ENCODE measurements at places on chromosomes 3 and 15.

DNA sequence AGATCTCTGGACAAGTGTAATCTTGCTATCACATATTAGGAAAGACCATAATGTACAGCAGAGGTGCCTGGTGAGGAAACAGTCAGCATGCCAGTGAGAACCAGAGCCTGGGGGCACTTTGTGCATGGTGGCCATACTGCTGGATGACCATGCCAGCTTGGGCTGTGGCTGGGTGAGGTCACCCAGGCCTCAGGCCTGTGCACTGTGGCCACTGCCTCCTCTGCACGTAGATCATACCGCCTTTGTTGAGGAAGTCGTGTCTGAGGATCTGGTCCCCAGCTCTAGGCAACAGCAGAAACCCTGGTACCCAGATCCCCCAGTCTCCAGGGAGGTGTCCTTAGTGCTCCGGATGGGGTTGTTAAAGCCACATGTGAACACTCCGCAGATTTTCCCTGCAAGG lies 38.9 kb downstream of the ZNF710 start:
- DNase-seq, result no peak

DNA sequence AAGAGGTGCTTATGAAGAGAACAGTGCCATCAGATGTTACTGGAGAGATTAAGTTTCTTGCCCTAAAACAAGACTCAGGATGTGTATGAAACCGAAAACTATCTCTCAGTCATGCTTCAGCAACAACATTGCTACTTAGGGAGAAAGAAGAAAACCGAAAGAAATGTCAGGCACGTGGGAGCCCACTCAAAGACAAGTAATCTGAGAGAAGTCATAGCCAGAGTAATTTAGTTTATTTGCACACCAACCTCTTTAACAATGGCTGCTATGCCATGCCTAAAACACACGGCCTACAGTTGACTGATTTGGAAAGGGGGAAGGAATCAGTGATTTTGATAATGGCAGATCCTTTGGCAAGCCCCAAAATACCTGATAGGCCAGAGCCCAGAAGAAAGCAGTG lies 162.9 kb downstream of the TIGIT start:
- no peak for DNase-seq

DNA sequence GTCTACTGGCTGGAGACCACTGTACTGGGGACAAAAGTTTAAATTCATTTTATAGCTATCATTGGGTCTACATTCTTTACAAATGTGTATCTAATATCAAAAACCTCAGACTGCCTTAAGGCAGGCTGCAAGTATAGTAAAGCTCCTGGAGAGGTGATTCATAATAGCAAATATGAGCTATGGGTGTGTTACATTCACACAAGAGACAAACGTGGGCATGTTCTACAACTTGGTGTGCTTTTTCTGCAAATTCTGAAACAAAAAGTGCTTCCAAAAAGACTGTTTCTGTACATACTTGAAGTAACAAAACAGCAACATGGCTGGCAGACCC lies 1101.4 kb downstream of the ROBO1 start:
- DNase-seq, result no peak

DNA sequence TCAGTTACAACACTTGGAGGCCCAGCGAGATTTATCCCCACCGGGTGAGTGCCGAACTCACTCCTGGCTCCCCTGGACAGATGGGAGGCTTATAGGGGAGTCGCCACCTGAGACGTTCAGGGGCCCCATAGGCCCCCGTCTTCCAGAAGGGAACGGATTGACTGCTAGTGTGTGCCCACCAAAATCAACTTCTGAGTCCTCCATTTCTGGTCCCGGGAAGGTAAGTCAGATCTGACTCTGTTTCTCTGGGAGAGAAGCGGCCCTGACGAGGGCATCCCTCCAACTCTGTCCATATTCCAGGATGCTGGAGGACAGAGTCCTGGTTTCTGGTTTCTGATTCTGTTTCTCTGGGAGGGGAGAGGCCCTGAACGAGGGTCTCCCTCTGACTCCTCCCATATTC lies 44.3 kb downstream of the ZBTB11 start:
- no peak for DNase-seq

DNA sequence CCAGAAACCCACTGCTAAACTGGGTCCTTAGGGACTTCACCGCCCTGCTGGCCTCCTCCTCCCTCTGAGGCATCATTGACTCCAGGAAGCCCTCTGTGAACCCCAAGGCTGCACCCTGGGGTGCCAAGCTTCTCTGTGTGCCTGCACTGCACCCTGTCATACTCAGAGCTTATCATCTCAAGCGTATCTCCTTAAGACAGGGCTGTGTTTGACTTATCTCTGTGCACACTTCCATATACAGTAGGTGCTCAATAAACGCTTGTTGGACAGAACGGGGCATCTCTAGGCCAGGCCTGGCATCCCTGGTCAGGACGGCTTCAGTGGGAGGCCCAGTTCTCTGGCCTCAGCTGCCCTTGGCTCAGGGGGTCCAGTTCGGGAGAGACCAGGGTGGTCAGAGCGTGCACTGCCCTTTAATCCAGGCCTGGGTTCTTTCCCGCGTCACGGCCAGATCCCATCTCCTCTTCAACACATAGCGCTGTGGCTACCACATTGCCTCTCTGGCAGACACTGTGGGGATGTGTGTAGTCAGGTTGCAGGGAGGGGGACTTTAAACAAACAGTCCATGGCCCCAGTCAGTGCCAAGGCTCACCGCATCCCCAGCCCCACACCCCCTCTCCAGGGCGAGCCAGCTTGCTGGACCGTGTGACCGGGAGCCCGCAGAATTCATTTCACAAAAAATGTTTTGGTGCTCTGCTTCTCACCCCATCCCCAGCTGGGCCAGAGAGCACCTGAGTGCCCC lies 33.4 kb downstream of the MAGEF1 start:
- DNase-seq, result no peak

DNA sequence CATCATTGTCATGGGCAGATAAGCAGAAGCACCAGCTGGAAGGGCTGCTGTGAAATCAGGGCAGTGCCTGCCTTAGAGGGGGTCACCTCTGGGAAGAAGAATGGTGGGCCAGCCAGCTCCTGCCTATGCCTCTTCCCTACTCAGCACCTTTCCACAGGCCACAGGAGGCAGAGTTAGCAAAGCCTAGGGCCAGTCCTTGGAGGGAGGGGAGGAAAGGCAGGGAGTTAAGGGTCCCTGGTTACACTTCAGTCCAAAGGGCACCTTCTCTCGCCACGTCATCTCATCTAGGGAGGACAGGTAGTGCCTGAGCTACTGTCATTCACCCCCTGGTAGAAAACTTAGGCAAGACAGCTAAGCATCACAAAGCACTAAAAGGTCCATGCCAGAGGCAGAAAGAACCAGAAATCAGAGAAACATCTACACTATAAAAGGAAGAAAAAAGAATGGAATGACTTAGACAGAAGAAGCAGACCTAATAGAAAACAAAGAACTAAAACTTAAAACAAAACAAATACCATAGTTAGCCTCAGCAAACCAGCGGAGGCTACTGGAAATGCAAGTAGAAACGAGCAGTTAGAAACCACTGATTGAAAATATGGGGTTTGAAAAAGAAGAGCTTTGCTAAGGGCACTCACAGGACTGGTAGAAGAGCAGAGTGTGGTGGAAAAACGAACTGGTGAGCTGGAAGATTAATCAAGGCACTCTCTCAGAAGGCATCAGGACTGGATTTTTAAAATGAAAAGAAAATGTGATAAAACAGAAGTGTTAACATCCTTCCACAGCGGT lies 84.2 kb downstream of the OSBPL10 start:
- no peak for DNase-seq

DNA sequence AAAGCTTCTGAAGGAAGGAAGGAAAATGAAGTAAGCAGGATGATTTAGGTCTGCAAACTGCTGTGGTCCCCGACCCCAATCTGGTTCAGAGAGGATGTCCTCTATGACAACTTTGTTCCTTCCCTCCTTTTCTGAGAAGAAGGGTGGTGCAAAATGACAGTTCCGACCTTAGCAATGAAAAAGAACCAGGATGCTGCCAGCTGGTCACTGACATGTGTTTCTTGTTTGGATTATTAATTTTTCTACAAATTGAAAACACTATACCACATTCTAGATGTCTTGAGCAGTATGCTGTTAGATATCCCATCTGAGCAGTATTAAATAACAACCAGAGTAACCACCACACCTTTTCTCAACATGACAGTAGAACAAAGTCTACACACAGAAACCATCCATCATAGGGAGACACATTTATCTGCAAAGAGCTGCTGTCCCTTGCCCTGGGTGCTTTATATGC lies 27.5 kb downstream of the CDCP1 start:
- DNase-seq, result no peak

GRCh38 chr15:89104172-89104564 lies 15.9 kb downstream of the ABHD2 start:
- no peak for DNase-seq

DNA sequence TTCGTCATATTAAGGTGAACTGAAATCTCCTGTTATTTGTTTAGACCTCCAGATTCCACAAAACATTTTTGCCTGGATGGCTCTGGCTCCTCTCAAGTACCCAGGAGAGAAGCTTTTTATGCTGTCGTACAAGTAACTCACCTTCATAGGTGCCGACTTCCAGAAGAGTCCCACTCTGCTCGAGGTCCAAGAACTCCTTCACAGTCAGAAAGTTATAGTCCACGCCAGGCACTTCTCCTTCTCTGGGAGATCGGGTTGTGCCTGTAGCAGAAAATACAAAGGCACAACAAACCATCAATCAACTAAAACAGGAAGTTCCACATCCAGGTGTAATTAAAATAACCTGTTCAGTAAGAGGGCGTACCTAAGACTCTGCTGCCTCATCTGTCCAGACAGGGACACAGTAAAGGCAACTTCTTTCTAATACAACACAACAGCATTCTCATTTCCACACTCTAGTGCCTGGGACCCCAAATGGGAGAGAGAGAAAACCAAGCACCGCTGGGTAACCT lies 545.3 kb downstream of the MAGI1 start:
- no peak for DNase-seq

DNA sequence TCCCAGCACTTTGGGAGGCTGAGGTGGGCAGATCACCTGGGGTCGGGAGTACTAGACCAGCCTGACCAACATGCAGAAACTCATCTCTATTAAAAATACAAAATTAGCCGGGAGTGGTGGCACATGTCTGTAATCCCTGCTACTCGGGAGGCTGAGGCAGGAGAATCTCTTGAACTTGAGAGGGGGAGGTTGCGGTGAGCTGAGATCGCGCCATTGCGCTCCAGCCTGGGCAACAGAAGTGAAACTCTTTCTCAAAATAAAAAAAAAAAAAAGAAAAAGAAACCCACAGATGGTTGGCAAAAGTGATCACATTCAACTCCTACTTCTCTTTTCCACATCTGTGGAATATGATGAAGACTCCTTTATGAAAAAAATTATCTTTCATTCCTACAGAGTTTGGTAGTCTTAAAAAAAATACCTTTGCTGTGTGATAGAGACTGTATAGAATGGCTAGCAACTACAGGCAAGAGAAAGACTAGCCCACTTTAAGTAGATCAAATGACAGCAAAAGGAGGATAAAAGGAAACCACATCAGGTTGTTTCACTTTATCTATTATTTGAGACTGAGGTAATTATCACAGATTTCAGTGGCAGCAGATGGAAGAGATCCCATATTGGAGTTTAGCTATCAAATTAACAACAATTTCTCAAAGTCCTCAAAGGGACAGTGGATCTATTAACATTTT lies 172.9 kb upstream of the TSPAN3 start:
- no peak for DNase-seq

DNA sequence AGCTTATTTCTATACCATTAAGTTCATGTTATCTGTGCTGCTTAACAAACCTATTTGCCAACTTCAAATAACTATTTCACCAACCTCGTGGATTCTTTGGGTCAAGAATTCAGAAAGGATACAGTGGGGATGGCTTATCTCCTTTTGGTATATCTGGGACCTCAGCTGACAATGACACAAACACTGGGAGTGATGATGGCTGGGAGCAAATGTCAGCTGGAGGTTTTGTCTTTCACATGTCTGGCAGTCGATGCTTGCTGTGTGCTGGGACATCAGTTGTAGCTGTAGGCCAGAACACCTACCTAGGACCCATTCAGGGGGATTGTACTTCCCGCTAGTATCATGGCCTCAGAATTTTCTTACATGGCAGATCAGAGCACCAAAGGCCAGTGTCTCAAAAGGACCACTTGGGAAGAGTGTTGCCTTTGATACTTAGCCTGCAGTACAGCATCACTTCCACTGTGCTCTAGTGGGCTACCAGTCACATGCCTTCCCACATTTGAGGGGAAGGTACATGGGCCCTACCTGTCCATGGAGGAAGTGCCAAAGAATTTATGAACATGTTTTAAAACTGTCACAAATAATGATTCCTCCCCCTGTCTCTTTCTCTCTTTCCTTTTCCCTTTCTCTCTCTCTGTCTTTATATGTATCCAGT lies 23.7 kb upstream of the FAM98B start:
- no peak for DNase-seq

DNA sequence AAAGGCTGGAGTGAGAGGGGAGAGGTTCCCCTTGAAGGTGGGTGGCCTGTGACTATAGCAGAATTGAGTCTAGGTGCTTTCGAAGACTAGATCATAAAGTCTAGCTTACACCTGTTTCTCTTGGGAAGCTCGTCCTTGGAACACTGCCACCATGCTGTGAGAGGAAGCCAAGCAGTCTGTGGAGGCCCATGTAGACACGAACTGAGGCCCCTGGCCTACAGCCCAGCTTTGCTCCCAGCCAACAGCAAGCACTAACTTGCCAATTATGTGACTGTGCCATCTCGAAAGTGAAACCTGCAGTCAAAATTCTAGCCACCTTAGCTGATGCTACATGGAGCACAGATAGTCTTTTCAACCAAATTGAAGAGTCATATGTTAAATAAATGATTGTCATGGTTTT lies 190.5 kb upstream of the NECTIN3 start:
- DNase-seq, result no peak

- DNase-seq, result no peak
Measured at GRCh38 chr15:95733931-95734330, 596.6 kb upstream of the NR2F2 start.

DNA sequence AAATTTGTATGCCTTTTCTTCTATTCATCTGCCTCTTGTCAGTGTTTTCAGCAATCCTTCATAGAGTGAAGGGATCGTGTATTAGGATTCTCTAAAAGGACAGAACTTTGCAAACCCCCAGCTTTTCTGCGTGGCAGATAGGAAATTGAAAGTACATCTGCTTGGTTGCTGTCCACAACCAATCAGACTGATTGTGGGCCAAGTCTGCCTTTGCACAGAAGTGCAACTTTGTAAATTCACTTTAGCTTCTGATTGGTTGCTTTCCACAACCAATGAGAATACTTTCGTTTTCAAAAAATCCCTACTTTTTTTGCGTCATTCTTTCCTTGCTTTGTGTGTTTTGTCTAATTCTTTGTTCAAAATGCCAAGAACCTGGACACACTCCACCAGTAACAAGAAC lies 847.4 kb downstream of the FHIT start:
- DNase-seq, result no peak

GRCh38 chr15:63210151-63211091 lies 21.0 kb downstream of the RAB8B start:
- DNase-seq, result no peak

DNA sequence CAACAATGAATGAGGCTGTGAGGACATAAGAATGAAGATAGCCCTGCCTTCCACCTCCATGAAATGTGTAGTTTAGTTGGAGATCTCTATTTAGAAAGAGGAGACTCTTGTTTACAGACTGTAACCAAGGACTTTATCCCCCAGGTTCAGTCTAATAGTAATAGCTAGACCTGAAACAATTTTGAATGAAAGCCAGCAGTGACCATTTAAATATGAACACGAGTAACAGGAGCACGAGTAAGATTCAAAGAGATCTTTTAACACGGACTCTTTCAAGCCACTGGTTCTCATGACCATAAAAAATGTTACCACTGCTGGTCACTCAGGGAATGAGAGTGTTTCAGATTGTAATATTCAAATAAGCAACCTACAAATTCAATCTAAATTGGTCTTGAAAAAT lies 123.1 kb downstream of the FMN1 start:
- no peak for DNase-seq
